ENCODE measurements at places on chromosomes 5 and 9.

GRCh38 chr9:82745919-82746318, 317.0 kb downstream of the RASEF start:
- no peak for DNase-seq

DNA sequence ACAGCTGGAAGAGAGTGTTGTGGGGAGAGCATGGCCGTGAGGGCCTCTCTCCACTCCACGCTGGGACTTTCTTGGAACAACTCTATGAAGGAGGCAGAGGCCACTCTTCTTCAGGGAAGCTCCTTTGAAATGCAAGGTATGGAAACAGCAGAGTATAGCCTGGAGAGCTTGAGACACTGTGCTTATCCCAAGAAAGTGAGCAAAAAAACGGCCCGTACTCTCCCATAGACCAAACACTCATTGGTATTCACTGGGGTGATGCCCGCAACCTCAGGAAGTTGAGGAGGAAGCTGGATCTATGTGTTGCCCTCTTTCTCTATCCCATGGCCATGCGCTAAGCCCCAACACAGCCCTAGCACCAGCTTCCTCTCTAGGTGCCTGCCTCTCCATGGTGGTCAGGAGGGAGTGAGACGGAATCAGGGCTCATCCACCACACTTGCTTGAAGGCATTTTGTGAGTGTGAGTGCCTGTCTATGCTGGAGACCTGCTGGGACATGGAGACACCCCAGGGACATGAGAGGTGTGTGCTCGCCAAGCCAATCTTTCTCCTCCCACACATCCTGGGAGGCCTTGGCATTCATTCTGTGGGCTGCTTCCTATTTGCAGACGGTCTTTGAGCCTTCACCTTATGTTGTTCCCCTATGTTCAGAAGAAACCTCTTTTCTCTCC, 616.6 kb downstream of the IRX1 start:
- DNase-seq = no peak

- DNase-seq = peak; percentile 94
These were observed 26.3 kb downstream of the PTGES start for GRCh38 chr9:129726322-129727160.

GRCh38 chr5:111635916-111636570, 121.0 kb downstream of the NREP start:
- no peak for DNase-seq

DNA sequence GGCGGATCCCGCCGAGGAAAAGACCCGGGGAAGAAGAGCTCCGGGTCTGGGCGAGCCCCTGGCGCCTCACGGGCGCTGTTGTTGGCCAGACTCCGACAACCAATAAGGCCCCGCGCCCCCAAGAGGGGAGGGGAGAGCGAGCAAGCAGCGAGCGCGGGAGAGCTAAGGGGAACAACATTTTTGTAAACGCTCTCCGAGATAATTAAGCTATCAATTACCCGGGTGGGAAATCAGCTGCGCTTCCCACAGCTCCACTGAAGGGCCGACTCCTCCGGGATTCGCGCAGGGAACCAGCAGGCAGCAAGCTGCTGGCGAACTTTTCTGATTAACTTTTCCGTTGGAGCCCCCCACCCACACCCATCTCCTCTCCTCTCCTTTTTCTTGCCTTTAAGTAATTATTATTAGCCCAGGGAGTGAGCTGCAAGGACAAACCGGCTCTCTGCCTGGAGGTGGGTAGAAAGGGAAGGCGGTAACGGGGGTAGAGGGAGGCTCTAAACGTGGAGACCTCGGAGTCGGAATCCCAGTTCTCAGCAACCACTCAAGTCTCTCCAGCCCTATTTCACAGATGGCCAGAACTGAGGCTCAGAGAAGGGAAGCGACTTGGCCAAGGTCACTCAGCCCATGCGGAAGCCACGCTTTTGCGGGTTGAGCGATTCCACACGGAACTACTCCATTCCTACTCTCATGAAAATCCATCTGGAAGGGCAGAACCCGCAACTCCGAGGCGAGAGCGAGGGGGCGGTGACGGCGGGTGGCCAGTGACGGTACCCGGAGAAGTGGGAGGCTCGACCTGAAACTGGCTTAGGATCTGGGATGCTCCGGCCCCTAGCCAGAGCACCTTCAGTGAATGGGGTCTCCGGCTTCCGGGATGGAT, 1.3 kb downstream of the ASTN2 start:
- DNase-seq = peak; percentile 12

GRCh38 chr5:61486476-61486875, 154.4 kb downstream of the ZSWIM6 start:
- no peak for DNase-seq

DNA sequence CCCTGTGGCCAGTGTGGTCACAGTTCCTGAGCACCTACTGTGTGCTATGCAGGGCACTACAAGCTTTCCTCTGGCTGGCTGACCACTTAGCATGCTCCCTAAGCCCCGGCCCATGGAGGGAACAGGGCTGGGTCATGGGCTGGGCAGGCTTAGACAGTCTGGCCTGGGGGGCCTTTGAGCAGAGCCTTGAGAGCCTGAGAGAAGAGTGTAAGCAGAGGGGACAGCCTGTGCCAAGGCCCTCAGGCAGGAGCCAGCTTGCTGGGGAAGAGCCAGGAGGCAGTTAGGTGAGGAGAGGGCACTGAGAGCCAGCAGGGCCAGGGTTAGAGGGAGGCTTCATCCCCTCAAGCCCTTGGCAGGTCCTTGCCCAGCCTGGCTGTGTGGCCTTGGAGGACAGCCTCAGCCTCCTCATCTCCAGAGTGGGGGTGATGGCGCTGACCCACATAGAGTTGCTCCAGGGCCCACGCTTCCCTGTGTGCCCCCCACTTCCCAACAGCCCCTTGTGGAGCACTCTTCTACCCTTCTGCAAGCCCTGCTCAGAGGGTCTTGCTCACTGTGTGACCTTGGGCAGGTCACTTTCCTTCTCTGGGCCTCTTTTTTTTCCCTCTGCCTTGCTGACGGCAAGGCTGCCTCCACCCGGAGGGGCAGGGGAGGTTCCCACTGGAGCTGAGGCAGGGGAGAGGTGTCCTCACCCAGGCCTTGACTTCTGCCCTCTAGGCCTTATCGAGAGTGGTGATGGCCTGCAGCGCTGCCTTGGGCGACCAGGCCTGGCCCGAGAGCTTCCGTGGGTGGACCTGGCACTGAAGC, 107.1 kb downstream of the PHF2 start:
- DNase-seq = no peak

DNA sequence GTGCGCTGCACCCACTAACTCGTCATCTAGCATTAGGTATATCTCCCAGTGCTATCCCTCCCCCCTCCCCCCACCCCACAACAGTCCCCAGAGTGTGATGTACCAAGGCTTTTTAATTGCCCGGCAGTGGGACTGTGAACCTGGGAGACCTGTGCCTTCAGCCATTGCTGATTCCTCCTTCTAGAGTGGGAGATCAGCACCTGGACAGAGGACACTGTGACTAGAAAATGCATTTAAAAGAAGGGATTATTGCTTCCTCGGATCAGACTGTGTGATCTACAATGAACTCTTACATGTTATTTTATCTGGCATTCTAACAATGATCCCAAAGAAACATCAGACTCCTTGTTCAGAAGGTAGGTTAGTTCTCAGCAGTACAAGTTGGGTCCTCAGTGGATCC, 25.9 kb downstream of the CTSL start:
- no peak for DNase-seq

DNA sequence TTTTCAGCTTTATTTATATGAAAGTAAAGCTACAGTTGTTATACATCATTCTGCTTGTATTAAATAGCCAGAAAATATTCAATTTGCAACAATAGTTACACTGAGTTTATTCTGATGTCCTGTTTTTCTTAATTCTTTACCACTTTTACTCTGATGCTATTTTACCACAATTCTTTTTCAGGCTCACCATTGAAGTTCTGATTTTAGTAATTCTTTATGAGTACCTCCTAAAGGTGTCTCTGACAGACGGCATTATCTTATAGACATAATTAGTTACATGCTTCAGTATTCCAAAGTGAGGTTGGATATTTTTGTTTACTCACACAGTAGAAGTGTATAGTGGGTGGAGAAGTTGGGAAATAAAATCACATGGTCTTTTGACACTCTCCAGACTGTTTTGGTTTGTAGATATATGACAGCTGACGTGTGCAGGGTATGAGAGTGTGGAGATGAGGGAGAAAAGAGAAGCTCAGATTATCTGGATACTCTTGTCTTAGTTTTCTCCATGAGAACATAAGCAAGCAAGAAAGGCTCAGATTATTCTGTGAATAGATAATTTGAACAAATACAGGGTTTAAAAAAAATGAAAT, 97.4 kb downstream of the FBXO4 start:
- DNase-seq = no peak

GRCh38 chr9:101398930-101399642, 435 bp downstream of the ZNF189 start:
- DNase-seq = no peak

DNA sequence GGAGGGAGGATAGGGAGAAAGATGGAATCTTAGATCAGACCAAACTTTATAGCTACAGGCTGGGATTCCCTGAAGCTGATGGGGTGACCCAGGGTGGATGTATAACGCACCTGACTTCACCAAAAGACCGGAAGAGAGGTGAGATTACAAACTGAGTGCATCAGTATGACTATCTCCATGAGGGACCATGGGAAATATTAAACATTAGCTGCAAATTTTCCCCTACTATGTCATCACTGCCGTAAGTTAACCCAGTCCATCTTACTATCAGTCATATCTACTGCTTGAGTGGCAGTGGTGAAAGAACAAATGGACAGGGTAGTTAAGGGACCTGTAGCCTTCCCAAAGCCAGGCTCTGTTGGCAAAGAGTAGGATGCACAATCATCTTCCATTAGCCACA, 368.3 kb downstream of the EFNA5 start:
- DNase-seq = no peak

DNA sequence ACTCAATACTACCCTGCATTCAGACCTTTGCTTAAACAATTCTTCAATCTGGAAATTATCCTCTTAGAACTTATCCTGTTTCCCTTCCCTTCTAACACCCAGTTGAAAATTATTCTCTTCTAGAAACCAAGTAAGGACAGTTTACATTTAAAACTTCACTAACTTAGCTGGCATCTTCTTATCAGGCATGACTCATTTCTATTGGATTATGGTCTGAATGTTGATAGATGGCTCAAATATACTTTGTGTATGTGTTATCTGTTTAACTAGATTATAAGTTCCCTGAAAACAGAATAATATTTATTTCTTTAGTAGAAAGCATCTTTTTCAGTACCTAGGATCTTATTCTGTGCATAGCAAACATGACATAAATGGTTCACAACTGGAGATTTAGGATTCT, 161.9 kb downstream of the PPP2R2B start:
- no peak for DNase-seq

DNA sequence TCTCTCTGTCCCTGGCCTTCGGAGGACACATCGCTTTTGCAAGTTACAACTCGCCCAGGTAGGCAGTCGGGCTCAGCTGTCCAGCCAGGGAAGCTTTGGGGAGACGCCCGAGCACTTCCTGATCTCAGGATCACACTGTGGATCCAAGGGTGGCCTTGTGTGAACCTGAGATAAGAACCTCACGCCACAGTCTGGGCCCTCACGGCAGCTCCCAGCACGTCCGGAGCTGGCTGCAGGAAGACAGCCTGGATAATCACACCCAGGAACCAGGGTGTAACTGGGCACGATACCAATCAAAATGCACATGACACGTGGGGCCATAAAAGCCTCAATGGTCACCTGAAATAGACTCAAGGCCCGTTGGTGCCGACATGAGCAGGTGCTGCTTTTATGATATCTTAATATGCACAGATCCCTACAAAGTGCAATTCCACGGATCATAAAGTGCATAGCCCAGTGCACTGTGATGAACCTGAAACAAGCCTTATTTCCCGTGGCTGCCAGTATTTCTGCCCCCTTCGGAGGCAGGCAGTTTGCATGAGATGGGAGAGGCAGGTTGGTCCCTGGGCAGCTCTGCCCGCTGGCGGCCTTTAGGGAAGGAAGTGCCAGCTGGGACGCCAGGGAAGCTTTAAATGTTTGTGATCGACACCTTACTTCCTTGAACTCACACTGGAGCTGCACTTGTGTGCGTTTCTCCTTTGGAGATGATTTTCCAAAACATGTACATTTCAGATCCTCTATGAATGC, 14.5 kb downstream of the SLC6A18 start:
- DNase-seq = no peak

GRCh38 chr5:127951791-127952190, 131.8 kb upstream of the SLC12A2 start:
- DNase-seq = no peak

- DNase-seq = no peak
These were observed 137.6 kb upstream of the MAP3K1 start for GRCh38 chr5:56677690-56678305.

DNA sequence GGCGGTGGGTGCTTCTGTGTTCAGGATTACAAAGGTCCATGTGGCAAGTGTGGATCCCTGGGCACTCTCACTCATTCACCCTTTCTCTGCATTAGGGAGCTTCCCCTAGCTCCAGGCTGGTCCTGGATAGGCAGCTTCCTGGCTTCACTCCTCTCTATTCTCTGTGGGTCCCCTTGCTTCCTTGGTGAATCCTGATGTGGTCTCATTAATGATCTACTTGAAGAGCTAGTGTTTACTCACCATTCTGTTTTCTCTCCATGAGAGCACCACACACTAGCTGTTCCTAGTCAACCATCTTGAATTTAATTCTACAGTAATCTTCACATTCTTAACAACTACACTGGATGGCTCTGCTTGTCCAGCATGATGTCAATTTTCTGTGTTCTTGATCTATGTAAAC, 90.0 kb upstream of the PLPPR1 start:
- DNase-seq = no peak

DNA sequence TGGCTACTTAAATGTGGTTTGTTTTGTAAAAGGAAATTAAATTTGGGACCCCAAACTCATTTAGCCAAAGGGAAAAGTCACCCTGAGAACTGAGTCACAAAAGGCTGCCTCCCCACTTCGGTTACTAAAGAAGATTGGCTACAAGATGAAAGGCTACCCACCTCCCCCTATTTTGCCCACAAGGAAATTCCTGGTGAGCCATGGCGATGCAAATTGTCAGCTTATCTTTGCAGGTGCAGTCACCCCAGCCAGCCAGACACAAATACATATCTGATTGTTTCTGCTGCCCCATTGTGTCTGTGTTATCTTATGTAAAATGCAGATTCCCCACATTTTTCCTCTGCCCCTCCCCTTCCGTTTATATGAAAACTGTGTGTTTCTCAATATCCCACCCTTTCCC, 8.9 kb downstream of the PAEP start:
- DNase-seq = no peak

GRCh38 chr5:110376281-110376951, 350.1 kb downstream of the TMEM232 start:
- DNase-seq = no peak

DNA sequence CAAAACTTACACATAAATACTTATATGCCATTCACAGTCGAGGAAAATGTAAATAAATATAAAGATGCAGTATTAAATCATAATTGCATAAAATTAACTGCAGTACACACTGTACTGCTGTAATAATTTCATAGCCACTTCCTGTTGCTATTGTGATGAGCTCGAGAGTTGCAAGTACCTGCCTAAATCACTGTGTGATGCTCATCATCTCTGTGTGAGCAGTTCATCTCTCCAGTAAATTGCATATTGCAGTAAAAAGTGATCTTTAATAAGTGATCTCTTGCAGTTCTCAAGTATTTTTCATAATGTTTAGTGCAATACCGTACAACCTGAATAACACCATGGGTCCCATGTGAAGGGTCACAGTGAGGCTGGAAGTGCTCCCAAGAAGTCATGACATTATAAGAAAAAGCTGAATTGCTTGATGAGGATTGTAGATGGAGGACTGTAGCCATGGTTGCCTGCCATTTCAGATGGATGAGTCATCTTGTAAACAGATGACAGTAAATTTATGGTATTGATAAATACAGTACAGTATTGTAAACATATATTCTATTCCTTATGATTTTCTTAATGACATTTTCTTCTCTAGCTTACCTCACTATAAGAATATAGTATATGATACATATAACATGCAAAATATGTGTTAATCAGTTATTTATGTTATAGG, 34.9 kb downstream of the SYK start:
- DNase-seq = no peak

GRCh38 chr5:61784341-61784740, 452.3 kb downstream of the ZSWIM6 start:
- DNase-seq = no peak
